ENCODE measurements at places on chromosomes 6 and 20.

DNA sequence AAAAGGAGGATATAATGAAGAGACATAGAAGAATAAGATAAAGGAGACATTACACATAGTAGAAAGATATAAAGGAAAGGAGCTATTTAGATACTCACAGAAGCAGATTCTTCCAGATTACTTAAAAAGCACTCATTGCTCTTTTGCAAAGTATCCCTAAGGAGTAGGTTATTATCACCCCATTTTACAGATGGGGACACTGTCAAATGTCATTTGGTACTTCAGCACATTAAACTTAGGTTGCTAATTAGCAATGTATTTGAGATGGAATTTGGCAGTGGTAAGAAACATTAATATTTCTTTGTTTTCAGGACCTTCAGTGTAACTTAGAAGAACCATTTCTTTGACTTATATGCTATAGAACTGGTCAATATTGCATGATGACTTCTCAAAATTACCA, 11.9 kb upstream of the HIVEP1 start:
- no peak for DNase-seq

DNA sequence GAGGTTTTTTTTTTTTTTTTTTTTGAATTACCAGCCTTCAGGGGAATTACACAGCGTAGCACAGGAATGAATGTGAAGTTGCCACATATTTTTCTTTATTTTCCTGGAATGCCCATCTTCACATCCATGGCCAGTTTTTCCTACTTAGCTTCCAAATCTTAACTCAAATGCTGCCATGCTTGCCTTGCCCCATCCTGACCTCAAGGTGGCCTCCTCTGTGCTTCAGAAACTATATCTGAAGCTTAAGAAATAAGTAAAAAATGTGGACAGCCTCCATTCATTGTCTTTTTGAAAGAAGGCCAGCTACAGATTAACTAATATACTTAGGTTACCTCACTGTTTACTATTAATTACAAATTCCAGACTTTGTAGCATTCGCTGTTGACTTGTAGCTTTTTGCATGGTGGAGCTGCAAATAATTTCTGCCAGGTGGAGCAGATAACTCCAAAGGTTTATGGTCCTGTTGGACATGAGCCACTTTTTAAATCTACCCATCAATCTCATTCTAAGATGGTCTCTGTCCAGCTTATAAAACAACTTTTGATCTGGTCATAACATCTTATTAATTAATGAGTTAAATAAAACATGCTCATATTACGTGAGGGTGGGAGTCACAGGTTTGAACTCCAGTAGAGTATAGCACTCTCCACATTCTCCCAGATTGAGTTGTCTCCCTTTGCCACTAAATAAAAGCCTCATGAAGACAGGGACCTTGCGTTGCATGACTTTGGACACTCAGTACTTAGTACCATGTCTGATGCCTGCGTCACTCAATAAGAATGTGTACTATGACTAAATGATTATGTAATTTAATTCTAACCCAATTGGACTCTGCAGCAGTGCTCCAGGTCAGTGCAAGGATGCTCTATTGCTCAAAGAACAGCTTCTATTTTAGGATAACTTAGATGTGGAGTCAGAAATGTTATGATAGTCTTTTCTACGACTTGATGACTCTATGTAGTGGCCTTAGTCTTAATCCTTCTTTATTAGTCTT, 678.6 kb upstream of the CITED2 start:
- DNase-seq: peak; percentile 3

DNA sequence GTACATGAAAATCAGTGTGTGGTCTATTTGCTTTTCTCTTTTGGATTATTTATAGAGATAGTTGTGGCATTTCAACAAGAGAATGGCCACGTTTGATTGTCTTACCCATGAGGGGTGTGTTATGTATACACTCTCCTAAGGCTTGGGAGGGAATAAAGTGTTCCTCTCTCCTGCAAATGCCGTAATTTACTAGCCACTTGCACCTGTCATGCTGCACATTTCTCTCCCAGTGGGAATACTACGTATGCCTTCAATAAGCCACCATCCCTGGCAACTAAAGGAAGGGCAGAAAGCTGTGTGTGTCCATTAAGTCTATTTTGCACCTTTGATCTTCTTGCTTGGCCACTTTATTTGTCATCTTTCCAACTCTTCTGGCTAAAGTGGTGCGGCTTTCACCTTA, 541.2 kb downstream of the QKI start:
- DNase-seq: no peak

DNA sequence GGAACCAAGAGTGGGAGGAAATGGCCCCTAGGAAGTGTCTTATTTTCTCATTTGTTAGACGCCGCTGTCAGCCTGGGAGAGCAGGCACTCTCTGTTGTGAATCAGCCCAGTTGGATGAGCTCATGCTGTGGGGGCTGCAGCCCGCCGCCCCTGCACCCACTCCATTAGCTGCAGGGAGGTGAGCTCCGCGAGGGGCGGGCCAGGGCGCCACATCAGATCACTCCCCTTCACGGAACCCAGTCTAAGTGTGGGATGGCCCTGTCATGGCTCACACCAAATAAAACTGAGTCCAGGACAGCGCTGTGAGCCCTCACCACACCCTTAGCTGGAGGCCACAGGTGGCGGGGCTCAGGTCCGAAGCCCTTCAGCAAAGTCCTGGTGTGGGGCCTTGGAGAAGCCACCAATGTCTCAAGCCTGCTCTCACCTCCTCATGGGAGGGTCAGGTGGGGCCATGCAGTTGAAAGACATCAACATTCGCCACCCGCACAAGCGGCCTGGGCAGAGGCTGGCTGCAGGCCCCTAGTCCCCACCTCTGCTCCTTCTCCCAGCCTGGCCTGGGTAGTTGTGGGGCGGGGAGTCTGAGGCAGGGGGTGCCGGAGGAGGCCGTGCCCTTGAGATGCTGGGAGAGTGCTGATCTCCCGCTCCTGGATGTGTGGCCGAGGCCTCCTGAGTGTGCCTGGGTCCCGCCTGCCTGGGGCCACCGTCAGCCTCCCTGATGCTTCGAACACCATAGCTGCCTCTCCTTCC, 66.2 kb upstream of the SLCO4A1 start:
- no peak for DNase-seq

DNA sequence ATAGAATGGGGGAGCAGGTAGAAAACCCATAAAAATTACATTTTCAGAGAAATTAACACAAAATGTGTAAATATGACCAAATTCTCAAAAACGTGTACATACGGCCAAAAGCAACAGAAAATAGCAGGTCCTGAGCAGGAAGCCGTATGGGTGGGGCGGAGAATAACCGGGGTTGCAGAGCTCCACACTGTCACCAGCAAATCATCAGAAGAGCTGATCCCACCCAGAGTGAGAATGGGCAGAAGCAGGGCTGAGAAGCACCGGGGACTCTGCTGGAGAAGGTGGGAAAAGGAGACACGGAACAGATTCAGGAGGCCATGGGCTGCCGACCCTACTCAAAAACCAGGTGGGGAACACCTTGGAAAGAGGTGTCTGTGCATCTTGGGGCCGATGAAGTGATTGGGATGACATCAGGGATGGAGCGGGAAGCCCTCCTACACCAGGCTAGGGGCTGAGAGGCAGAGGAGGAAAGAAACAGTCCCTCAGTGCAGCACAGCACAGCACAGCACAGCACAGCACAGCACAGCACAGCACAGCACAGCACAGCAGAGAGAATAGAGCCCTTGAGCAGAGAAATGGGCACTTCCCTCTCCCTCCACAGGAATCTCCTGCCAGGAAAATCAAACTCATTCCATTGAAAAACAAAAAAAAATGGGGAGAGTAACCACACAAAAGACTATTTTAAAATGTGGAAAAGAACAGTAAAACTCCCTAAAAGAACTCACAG, 22.3 kb downstream of the STX7 start:
- DNase-seq: no peak

DNA sequence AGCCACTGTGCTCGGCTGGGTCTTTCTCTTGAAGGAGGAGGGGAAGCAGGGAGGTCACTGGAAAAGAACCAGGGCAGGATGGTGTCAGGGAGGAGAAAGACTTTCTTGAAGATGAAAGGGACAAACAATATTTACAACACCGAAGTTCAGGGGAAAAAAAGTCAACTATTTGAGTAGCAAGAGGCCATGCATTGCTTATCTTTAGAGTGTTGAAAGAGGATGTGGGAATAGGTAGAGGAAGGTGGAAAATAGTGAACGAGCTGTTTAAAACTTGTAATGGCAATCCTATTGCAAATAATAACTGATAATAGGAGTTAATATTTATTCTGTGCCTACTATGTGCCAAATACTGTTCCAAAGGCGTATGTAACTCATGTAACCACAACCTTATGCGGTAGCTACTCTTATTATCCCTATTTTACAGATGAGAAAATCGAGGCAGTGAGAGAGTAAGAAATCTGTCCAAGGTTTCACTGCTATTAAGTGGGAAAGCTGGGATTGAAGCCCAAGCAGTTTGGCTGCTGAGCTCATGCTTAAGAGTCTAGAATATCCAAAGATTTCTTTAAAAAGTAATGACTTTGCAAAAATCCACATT, 12.7 kb upstream of the MLIP start:
- DNase-seq: no peak

DNA sequence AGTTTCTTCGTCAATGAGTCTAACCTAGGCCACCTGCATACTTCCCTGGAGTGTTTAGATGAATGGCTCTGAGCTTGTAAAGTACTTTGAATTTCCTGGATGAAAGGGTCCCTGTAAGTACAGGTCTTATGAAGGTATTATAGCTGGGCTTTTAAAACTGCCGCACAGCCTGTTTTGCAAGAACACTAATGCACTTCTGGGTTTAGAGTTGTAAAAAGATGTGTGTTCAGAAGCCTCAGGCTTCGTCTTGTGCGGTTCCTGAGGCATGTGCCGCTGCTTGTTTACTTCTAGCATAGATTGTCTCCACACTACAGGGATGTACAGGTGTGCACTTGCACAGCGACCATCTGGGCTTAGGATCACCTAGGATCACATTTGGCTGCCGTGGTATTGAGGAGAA, 324.5 kb downstream of the SOX4 start:
- no peak for DNase-seq

- DNase-seq: no peak
Observed at GRCh38 chr20:30500829-30501440, 756.5 kb upstream of the DEFB115 start.

DNA sequence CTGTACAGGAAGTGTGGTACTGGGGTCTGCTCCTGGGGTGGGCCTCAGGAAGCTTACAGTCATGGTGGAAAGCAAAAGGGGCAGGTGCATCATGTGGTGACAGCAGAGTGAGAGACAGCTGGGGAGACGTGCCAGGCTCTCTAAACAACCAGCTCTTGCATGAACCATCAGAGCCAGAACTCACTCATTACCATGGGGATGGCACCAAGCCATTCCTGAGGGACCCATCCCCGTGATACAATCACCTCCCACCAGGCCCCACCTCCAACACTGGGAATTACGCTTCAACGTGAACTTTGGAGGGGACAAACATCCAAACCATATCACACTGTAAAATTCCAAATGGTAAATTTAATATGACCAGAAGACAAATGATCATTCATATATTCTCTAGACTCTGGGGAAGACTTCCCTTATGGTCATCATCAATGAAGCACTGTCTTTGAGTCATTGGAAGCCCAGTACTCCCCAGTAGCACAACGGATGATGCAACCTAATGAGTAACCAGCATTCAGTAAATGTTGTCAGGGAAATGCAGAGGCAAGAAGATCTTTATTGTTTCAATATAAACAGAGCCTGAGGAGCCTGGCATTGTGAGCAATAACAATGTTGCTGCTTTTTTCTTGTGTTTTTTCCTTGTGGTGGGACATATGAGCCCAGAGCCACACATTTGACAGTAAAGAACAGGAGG, 48.2 kb upstream of the RALY start:
- no peak for DNase-seq

GRCh38 chr6:9732056-9732455, 682.8 kb downstream of the TFAP2A start:
- DNase-seq: no peak

DNA sequence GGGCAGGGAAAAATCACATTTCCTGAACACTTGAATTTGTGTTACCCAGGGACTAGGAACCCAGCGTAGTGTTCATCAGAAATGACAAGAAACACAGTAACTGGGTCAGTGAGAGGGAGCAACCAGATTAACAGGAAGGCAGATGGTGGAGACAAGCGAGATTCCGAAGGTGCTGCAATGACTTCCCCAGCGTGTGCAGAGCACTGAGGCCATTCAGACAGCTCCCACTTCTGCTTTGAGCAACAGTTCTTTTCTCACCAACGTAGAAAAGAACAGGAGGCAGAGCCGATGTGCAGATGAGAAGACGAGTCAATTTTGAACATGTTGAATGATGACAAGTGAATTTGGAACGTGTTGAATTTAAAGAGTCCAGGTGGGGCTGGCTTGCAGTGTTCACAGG, 63.1 kb upstream of the IFNGR1 start:
- no peak for DNase-seq
